ENCODE measurements at places on chromosomes 5 and 9.

DNA sequence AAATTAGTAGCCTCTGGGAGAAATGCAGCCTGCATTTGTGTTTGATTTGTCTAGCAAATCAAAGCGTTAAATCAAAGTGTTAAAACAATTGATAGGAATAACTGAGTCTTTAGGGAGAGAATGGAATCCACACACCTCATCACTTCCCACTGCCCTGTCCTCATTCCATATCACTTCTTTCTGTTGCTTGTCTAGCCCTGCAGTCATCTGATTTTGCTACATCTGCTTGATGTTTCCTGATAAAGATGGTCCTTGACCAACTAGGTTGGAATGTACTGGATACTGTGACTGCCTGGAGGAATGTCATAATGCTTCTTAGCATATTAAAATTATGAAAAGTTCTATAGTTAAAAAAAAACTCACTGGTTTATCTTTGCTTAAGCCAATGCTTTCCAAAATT is 119.9 kb downstream of the DOCK2 start:
- DNase-seq = no peak

DNA sequence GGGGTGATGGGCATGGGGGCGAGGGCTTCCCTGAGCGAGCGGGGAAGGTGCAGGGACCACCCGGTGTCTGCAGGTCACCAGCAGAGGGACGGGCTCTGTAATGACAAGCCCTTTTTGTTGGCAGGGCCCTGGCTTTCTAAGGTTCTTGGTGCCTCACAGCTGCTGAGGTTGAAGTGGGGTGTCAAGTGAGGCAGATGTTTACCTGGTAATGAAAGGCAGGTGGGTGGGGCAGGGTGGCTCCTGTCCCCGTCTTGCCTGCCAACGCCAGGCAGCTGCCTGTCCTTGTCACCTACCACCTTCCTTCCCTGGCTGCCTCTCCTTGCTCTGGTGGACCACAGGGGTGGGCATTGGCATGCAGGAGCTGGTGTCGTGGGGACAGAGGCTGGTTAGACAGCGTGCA is 41.0 kb upstream of the SEMA4D start:
- DNase-seq = no peak

DNA sequence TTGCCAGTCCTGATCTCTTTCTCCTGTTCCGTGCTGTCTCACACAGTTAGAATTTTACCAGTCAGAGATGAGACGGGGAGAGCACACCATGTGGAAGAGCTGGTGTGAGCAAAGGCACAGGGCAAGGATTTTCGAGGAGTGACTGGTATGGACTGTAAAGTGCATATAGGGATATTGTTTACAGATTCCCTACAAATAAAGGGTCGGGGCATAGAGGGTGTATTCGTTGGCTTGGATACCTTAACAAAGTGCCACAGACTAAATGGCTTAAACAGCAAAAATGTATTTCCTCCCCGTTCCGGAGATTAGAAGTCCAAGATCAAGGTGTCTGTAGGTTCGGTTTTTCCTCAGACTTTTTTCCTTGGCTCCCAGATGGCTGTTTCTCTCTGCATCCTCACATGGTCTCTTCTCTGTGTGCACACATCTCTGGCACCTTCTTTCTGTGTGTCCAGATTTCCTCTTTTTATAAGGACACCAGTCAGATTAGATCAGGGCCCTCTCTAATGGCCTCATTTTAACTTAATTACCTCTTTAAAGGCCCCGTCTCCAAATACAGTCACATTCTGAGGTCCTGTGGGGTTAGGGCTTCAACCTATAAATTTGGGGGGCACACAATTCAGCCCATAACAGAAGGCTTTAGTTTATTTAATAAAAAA is 23.4 kb downstream of the CYFIP2 start:
- DNase-seq = no peak

- no peak for DNase-seq
Observed at GRCh38 chr9:114098021-114098935, 814 bp downstream of the KIF12 start.

DNA sequence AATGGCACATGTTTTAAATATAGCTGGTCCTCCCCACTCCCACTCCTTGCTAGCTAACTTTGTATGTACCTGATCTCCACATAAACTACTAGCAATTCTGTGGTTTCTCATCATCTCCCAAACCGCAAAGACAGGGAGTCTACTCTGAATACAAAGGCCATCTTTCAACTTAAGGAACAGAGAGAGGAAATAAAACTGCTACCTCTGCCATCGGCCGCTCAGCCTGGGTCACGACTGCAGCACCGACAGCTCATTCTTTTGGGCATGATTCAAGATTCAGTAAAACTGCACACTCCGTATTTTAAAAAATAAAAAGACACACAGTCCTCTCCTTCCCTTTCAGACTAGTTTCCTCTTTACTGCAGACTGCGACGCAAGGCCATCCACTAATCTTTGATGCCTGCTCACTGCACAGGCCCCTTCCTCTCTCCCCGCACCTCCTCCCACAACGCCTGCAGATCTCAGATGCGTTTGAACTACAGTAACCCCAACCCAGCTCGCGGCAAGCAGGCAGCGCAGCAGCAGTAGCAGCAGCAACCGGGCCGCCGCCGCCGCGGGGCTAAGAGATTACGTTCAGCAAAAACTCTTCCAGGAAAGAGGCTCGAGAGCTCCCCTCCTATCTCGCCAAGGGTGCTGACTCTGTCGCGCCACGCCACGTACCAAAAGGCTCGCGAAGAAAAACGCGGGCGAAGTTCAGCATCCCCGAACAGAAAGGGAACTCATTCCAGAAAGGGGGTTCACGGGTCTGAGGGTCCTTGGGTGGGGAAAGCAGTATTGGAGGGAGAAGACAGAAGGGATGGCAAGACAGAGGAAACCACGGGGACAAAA is 1.5 kb downstream of the RNF145 start:
- DNase-seq = peak; percentile 80

- no peak for DNase-seq
Observed at GRCh38 chr9:137082925-137083290, 3.9 kb upstream of the MAN1B1 start.

- DNase-seq = peak; percentile 16
Observed at GRCh38 chr9:132241840-132242620, 80.2 kb downstream of the NTNG2 start.

GRCh38 chr9:133609311-133610098 is at the start of gene FAM163B:
Gene FAM163B (minus strand): TSS chr9:133609389. CDS start chr9:133580223, 29,166 bp downstream.
- no peak for DNase-seq
